Activated naive CD4-positive, alpha-beta T cell treated with anti-CD3 and anti-CD28 coated beads, Interleukin-2, amount 50 U/mL, for 72 hours (primary cell): ENCODE measurements at places on chromosomes 4 and X. TPM values are rescaled to one million over a fixed set of nuclear protein-coding genes. Genes with fewer than 3 reads are reported as not detected.

DNA sequence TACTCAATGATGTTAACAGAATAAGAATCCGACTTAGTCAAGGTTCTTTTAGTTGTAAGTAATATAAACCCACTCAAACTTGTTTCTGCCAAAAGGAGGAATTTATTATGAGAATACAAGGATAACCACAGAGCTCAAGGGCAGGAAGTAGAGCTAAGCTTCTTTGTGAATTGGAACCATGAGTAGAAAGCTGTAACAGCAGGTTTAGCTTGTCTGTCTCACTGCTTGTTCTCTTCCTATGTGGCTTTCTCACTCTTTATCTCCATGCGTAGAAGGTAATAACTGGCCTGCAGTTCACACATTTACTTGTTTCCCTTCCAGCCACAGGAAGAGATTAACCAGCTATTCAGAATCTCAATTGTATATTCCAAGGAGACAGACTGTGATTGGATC lies 378.3 kb downstream of the PPP1R2C start:
- no peak for DNase-seq

- no peak for DNase-seq
Observed at GRCh38 chr4:180512801-180513475, 1730.3 kb upstream of the TENM3 start.

DNA sequence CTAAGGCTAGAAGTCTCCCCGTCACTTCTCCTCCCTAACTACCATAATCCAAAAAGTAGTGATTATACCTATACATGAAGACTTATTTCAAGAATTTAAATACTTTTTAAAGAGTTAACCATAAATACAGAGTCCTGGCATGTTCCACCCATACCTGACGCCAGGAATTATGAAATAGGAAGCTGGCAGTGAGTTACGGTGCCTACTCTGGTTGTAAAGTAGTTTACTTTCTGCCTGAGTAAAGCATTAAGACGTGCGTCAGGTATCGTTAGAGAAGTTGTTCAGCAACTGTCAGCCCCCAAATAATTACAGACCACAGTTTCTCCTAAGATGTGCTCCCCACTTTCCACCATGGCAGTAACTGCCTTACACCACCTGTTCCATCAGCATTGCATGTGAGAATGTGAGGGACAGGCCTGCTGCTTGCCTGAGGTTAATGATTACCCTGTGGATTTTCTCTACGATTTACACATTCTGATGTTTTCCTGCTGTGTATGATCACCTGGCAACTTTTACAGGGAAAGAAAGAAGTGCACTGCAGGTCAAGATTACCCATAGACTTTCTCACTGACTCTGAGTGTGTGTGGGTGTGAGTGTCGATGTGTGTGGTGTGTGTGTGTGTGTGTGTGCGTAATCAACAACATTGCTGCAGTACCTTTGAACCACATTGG lies 92.3 kb upstream of the SLC7A11 start:
- DNase-seq, result no peak

DNA sequence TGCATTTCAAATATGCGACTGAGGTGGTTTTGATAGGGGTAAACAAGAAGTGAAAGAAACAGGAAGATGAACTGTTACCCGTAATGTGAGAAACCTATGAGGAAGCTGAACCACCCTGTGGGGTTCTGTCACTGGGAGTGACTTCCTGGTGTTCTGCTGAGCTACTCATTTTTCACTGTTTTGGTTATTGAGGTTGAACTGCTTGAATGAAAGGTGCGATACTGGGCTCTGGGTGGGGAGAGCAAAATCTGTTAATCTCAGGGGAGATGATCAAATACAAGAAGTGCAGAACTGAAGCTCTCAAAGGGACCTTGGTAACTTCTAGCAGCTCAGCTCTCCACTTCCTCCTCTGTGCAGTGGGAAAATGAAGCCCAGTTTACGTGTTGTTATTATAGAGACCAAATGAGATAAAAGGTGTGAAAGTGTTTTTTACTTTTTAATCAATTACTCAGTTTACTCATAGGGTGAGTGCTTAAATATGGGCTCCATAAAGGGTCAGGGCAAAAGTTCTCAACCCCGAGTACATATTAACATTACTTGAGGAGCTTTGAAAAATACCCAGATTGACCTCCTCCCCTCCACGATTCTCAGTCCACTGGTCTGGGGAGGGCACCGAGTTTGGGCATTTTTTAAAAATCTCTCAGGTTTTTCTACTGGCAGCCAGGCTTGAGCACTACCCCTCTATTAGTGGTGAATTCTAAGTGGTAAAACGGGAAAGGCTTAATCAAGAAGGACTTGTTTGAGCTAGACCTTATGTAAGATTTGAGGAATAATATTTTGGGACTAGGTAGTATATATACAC lies 66.7 kb downstream of the COQ2 start:
- peak; percentile 60 for DNase-seq

- no peak for DNase-seq
Observed at GRCh38 chrX:110941906-110942305, 146.3 kb upstream of the CHRDL1 start.

DNA sequence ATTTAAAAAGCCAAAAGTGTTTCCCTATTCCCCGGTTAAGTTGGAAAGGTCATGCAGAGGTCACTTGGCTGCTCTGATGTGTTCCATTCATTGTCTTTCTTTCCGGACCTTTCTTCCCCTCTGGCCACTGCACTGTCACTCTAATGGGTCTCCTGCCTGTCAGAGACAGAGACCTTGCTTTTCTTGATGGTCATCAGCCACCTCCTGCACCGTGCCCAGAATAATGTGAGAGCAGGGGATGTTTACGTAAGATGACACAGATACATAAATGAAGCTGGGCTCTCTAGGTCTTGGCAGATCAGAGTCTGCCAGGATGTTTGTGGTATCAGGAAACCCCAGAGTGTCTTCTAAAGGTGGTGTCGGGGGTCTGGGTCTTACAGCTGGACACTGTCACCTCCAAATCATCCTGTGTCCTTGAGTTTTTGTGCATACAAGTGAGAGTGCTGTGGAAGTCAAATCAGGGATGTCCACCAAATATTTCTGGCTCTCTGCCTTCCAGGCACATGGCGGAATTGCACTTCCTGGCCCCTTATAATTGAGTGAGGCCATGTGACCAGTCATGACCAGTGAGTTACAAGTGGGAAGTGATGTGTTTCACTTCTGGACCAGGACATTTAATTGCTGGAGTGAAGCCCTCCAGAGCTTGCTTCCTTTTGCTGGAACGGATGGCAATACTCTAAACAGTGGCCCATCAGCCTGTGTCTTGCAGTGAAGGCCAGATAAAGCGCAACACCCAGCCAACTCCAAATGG lies 130.6 kb upstream of the ATP6AP2 start:
- no peak for DNase-seq

Gene TRPC5OS
- not detected for total RNA-seq

GRCh38 chr4:100261346-100261745 lies 71.1 kb upstream of the DDIT4L start:
- DNase-seq, result no peak

GRCh38 chr4:28565396-28565795 lies 1704.8 kb downstream of the STIM2 start:
- no peak for DNase-seq

DNA sequence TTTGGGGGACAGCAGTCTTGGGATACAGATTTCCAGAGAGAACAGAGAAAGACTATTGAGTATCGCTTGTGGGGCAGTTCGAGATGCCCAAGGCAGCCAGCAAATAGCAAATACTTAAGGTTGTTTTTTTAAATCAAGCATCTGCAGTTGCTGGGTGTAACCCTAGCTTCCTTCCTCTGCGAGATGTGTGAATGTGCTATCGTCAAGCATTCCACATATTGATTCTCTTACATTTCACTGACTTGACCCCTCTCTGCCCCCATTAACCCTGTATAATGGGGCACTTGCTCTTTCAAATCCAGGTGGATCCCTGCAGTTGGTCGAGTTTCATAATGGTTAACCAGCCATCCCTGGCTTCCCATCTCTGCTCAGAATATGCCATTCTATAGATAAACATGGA lies 23.5 kb downstream of the KCNE5 start:
- DNase-seq, result no peak

DNA sequence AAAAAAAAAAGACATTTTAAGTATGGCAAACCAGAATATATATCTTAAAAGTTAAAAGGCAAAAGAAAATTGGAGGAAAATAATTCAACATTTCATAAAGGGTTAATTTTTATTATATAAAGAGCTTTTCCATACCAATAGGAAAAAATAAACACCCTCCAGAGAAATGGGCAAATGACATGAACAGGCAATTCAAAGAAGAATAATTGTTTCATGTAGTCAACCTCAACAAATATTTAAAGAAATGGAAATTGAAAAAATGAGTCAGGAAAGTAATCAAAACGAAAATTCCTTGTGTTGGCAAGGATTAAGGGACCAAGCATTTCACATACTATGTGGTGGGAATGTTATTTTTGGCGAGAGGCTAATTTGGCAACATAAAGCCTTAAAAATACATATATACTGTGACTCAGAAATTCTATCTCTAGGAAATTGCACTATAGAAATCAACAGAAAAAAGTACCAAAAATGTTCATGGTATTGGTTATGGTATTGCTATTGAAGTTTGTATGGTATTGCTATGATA lies 87.6 kb downstream of the HAUS3 start:
- no peak for DNase-seq

- no peak for DNase-seq
Observed at GRCh38 chrX:2898846-2899512, 30.2 kb downstream of the ARSD start.

Gene IBSP
- total RNA-seq, result not detected

DNA sequence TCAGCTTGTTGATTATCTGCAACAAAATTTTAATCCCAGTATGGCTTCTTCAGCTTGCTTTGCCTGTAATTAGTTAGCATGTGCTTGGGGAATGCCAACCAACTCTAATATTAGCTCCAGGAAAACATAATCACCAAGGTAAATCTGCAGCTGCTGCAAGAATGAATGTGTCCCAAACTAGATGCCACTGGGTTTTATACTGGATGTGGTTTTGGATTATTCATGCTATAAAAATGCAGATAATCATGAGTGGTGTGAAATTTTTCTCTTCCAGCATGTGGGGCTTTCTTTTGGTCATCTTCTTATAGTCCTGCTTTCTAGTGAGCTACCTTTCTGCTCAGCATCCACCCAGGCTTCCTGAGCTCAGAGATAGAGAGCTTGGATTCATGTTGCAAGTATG lies 295.9 kb upstream of the CASK start:
- DNase-seq, result no peak

GRCh38 chr4:6575503-6576240 lies 683 bp downstream of the MAN2B2 start:
- no peak for DNase-seq

Gene CYLC1
- not detected for total RNA-seq

Gene MCF2
- 0.23 TPM for total RNA-seq

- no peak for DNase-seq
Observed at GRCh38 chr4:102598762-102599374, 97.7 kb downstream of the NFKB1 start.

- no peak for DNase-seq
Observed at GRCh38 chr4:181161669-181162068, 1081.5 kb upstream of the TENM3 start.

Gene DDX60
- 6.4 TPM for total RNA-seq

DNA sequence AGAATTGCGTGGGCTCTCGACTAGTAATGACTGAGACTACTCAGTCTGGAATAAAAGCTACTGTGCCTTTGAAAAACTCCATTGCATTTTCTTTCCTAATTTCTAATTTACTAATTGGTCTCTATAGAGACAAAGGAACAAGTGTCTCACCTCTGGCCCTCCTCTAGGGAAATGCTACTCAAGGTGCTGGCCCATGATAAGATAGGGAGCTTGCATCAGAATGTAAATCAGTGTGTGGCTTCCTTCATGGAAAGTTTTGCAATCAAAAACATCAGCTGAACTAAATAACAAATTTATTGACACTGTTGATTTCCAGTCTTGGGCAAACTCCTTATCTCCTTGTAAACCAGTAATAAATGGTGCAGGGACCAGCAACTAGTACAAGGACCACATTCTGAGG lies 81.8 kb downstream of the SRPX start:
- no peak for DNase-seq

DNA sequence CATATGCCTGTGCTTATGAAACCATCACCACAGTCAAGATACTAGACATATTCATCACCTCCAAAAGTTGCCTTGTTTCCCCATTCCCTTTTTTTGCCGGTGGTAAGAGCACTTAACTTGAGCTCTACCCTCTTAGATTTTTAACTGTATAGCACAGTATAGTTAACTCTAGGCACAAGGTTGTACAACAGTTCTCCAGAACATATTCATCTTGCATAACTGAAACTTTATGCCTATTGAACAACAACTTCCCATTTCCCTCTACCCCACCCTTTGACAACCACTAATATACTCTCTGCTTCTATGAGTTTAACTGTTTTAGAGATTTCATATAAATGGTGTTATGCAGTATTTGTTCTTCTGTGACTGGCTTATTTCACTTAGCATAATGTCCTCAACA lies 119.3 kb downstream of the ASB9 start:
- no peak for DNase-seq

Gene C4orf50
- total RNA-seq, result not detected

DNA sequence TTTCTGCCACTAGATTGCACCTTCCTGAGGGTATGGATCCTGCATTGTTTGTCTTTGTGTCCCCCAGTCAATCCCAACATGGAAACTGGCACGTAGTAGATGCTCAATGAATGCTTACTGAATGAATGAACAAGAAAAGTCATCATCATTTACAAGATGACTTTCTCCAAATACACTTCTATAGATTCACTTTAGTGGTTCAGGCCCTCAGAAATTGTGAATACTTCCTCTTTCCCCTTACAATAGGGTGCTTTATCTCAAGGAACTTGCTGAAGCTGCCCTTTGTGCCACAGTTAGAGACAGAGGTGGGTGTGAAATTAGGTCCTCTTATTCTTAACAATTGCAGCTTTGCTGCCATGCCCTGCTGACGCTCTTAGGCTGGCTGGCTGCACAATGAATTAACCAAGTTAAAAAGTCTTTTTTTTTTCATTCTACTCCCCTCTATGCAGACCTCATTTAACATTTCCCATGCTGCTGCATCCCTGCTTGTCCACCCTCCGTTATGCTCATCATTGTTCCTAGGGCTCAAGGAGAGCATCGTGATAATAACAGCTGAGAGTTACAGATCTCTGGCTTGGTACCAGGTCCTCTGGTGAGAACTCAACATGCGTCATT lies 108.0 kb upstream of the ZNF518B start:
- no peak for DNase-seq

Gene PRICKLE3
- 22.8 TPM for total RNA-seq

DNA sequence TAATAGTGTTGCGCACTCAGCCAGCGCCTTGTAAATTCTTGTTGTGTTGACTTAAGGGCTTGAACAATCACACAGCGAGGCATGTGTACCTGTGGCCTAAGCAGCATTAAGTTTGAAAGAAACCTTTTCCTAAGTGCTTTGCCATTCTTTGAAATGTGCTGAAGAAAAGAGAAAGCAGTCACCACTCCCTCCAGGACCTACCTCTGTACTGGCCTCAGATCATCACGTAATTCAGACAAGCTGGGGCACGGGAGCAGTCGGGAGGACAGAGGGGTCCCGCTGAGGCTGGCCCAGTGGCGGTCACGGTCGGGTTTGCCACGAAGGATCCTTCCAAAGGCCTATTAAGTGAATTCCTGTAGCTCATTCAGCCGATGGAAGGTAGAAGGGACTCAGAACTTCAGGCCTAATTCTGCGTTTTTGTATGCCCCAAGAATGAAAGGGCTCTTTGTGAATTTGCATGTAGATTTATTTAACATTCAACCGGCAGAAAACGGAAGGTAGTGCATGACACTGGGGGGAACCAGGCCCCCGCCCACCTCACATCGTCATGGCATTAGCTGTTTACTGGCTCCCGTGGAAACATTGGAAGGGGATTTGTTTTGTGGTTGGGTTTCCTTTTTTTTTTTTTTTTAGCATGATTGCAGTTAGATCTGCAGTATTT lies 106.3 kb downstream of the TRAPPC11 start:
- DNase-seq, result no peak

GRCh38 chr4:169030562-169030982 lies 20.5 kb upstream of the CBR4 start:
- no peak for DNase-seq
